Tongue (tissue), 3 donors: ENCODE measurements at places on chromosomes 16 and 17. TPM values are rescaled to one million over a fixed set of nuclear protein-coding genes. Genes with fewer than 3 reads are reported as not detected.

CACNG1 gene
- total RNA-seq: 44.4 TPM

GPRC5C gene
- 66.4 TPM for total RNA-seq

CENPV gene
- total RNA-seq: 27.2 TPM

PRR29 gene
- 1.3 TPM for total RNA-seq

EVPLL gene
- total RNA-seq: 3.5 TPM

CTF1 gene
- total RNA-seq: 2.1 TPM

NPIPA5 gene
- total RNA-seq: not detected

TM4SF5 gene
- not detected for total RNA-seq

TAOK2 gene
- total RNA-seq: 37.7 TPM

KRTAP9-2 gene
- not detected for total RNA-seq
